ENCODE measurements at places on chromosomes 13 and 19. TPM values are rescaled to one million over a fixed set of nuclear protein-coding genes. Genes with fewer than 3 reads are reported as not detected.

GRCh38 chr19:42153672-42154433, 21.6 kb upstream of the POU2F2 start:
- H3K4me1 ChIP-seq, result no peaks in the 10 kb centered on the region
- DNase-seq, result no peak
- H3K27ac ChIP-seq, result no peak overlapping the region
- H3K36me3 ChIP-seq, result no peaks in the 10 kb centered on the region
- no peak overlapping the region for H3K4me3 ChIP-seq

DNA sequence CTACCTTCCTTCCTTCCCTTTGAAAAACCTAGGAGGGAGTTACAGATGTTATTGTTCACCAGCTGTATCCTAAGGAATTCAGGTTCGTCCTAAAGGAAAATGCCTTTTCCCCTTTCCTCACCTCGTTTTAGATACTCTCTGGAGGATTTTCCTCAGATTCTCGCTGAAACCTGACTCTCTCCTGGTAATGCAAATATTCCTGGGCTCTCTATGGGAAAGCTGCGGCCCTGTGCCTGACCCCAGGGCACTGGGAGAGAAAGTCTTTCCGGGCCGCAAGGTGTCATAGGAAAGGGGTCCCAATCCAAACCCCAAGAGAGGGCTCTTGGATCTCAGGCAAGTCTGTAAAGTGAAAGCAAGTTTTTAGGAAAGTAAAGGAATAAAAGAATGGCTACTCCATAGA, 13.1 kb upstream of the OR1M1 start:
- peak overlapping the region; percentile 40 for H3K27ac ChIP-seq
- H3K27me3 ChIP-seq, result no peaks in the 10 kb centered on the region
- H3K4me3 ChIP-seq, result no peak overlapping the region
- H3K36me3 ChIP-seq, result no peaks in the 10 kb centered on the region
- no peak for DNase-seq

- no peaks in the 10 kb centered on the region for H3K27me3 ChIP-seq
- DNase-seq, result no peak
- no peak overlapping the region for H3K27ac ChIP-seq
- no peak overlapping the region for H3K4me3 ChIP-seq
- no peaks in the 10 kb centered on the region for H3K4me1 ChIP-seq
These were observed 32.3 kb upstream of the MATK start for GRCh38 chr19:3818466-3818865.

- no peaks in the 10 kb centered on the region for H3K27me3 ChIP-seq
- H3K36me3 ChIP-seq, result no peaks in the 10 kb centered on the region
- H3K4me3 ChIP-seq, result peak overlapping the region; percentile 46
- peak; percentile 76 for DNase-seq
These were observed 18.7 kb downstream of the GADD45B start for GRCh38 chr19:2494447-2495129.

DNA sequence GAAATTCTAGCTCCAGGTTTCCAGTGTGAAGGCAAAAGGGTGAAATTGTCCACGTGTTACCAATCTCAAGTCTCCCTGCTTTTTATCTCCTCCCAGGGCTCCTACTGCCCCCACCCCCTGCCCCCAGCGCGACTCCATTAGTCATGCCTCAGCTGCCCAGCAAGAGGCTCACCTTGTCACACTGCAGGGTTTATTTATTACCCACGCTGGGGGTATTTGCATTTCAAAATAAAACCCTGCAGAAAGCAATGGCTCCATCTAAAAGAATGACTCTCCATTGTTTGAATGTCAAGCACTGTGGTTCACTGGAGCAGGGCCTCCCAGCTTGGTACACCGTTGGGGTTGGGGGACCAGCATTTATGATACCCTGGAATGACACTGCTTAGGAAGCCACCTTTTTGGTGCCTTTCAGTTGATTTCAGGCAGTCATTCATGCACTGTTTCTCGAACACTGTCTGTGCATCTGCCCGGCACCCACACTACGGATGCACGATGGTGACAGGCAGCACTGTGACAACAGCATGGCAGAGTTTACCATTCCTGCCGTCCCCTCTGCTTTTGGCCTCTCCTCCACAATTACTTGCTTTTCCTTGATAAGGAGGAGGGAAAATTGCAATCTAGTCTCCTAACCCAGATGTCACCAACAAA, 9.9 kb upstream of the POP4 start:
- peaks cover 6% of the 10 kb centered on the region for H3K27me3 ChIP-seq
- no peaks in the 10 kb centered on the region for H3K4me1 ChIP-seq
- H3K36me3 ChIP-seq, result no peaks in the 10 kb centered on the region
- DNase-seq, result no peak
- no peak overlapping the region for H3K27ac ChIP-seq
- no peak overlapping the region for H3K4me3 ChIP-seq

- H3K36me3 ChIP-seq, result no peaks in the 10 kb centered on the region
- no peak overlapping the region for H3K4me3 ChIP-seq
- H3K4me1 ChIP-seq, result no peaks in the 10 kb centered on the region
- H3K27ac ChIP-seq, result no peak overlapping the region
- no peak for DNase-seq
These were observed 1069.5 kb downstream of the DIAPH3 start for GRCh38 chr13:59094181-59094580.

GRCh38 chr13:111623208-111623607, 302.8 kb downstream of the TEX29 start:
- no peaks in the 10 kb centered on the region for H3K27me3 ChIP-seq
- no peak overlapping the region for H3K27ac ChIP-seq
- no peaks in the 10 kb centered on the region for H3K4me1 ChIP-seq
- no peak overlapping the region for H3K4me3 ChIP-seq
- no peak for DNase-seq
- no peaks in the 10 kb centered on the region for H3K36me3 ChIP-seq

The SIGLEC8 gene
- total RNA-seq, result not detected

DNA sequence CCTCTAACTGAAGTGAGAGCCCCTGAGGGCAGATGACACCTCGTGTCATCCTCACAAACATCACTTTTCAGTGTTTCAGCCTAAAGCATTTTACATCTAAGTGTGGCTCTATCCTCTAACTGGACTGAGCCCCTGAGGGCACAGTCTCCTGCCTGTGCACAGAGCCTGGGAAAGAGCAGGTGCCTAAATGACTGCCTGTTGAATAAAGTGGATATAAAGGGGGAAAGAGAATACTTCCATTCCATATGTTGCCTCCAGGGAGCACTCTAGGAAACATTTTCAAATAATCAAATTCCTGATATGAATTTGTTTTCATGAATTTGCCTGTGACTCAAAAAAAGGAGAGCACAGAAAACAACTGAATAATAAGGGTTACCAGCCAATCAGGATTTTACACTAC, 32.2 kb downstream of the CNMD start:
- no peaks in the 10 kb centered on the region for H3K36me3 ChIP-seq
- H3K27me3 ChIP-seq, result no peaks in the 10 kb centered on the region
- H3K27ac ChIP-seq, result no peak overlapping the region
- H3K4me3 ChIP-seq, result no peak overlapping the region

The ZNF320 gene
- 67.6 TPM for total RNA-seq

GRCh38 chr19:512547-513365, 5.5 kb downstream of the TPGS1 start:
- H3K27me3 ChIP-seq, result no peaks in the 10 kb centered on the region
- no peak overlapping the region for H3K4me3 ChIP-seq
- H3K4me1 ChIP-seq, result no peaks in the 10 kb centered on the region
- H3K36me3 ChIP-seq, result no peaks in the 10 kb centered on the region
- H3K27ac ChIP-seq, result no peak overlapping the region

DNA sequence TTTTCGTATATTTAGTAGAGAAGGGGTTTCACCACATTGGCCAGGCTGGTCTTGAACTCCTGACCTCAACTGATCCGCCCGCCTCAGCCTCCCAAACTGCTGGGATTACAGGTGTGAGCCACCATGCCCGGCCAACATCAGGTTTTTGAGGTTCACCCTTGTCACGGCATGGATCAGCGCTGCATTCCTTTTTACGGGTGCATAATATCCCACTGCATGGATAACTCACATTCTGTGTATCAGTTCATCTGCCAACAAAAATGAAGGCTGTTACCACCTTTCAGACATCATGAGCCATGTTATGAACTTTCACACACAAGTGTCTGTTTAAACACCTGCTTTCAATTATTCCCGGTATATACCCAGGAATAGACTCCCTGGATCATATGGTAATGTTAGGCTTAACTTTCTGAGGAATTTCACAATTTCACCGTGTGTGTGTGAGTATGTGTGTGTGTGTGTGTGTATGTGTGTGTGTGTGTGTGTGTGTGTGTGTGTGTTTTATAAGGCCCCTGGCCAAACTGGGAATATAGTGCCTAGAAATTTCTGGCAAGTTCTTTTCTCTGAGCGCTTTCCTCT, 52.2 kb downstream of the AP1M1 start:
- H3K27me3 ChIP-seq, result no peaks in the 10 kb centered on the region
- no peaks in the 10 kb centered on the region for H3K36me3 ChIP-seq
- H3K27ac ChIP-seq, result no peak overlapping the region
- no peak for DNase-seq

GRCh38 chr13:54845351-54845965, 1816.8 kb downstream of the OLFM4 start:
- no peaks in the 10 kb centered on the region for H3K27me3 ChIP-seq
- H3K36me3 ChIP-seq, result no peaks in the 10 kb centered on the region
- H3K4me3 ChIP-seq, result no peak overlapping the region

The SYNE4 gene
- not detected for total RNA-seq

The DOCK6 gene
- 89.4 TPM for total RNA-seq

All from uterus (tissue), 4 donors.